A549 treated with CpdA at 1 μM for 4 hours (cell line): ENCODE measurements at places on chromosomes 2 and 18. TPM values are rescaled to one million over a fixed set of nuclear protein-coding genes. Genes with fewer than 3 reads are reported as not detected.

Gene GPAT2
- total RNA-seq: not detected in 5 replicates

Gene FAM110C
- 0.06 to 0.58 TPM (median 0.12 TPM) in 5 replicates for total RNA-seq

Gene ZSWIM2
- total RNA-seq: not detected in 5 replicates

Gene C2orf66
- 0.08 to 0.15 TPM (median 0.09 TPM) in 4 of 5 replicates, not detected in the other for total RNA-seq

Gene IL1R1
- 18.3 to 31.9 TPM (median 25.0 TPM) in 5 replicates for total RNA-seq

Gene NLRC4
- not detected in 5 replicates for total RNA-seq

Gene LYPD6
- 0.05 to 0.16 TPM (median 0.07 TPM) in 3 of 5 replicates, not detected in the others for total RNA-seq

Gene ASB18
- not detected in 5 replicates for total RNA-seq

Gene ELOA2
- total RNA-seq: not detected in 5 replicates

Gene PSMA8
- not detected in 5 replicates for total RNA-seq

Gene EN1
- total RNA-seq: 0.60 to 1.1 TPM (median 0.94 TPM) in 5 replicates

Gene TLX2
- total RNA-seq: 0.12 to 0.54 TPM (median 0.29 TPM) in 5 replicates

Gene LGALSL
- total RNA-seq: 9.0 to 12.0 TPM (median 11.2 TPM) in 5 replicates

Gene C1QL2
- total RNA-seq: 0.09 to 0.18 TPM (median 0.11 TPM) in 4 of 5 replicates, not detected in the other

Gene DRC1
- total RNA-seq: 0.20 to 0.50 TPM (median 0.26 TPM) in 4 of 5 replicates, not detected in the other

Gene UGT1A5
- total RNA-seq: not detected in 5 replicates

Gene HJURP
- total RNA-seq: 76.9 to 99.6 TPM (median 81.6 TPM) in 5 replicates

Gene LOXL3
- 0.32 to 0.65 TPM (median 0.45 TPM) in 5 replicates for total RNA-seq

Gene MAL
- 0.10 to 0.14 TPM in 2 of 5 replicates, not detected in the others for total RNA-seq

Gene CCDC68
- 2.4 to 4.5 TPM (median 3.6 TPM) in 5 replicates for total RNA-seq

Gene DSG2
- 44.3 to 72.4 TPM (median 63.4 TPM) in 5 replicates for total RNA-seq

Gene TBR1
- total RNA-seq: 0.03 TPM in 1 of 5 replicates, not detected in the others

Gene CFAP65
- total RNA-seq: 0.10 to 0.34 TPM (median 0.14 TPM) in 5 replicates

Gene RAPH1
- 4.4 to 6.7 TPM (median 5.4 TPM) in 5 replicates for total RNA-seq

Gene ANKRD62
- total RNA-seq: not detected in 5 replicates

Gene ASPRV1
- 0.16 to 0.40 TPM (median 0.29 TPM) in 5 replicates for total RNA-seq

Gene ATP9B
- total RNA-seq: 13.8 to 21.2 TPM (median 18.3 TPM) in 5 replicates

Gene MYO7B
- total RNA-seq: 0.12 to 0.32 TPM (median 0.21 TPM) in 5 replicates

Gene PLCL1
- not detected in 5 replicates for total RNA-seq

Gene PRKAG3
- not detected in 5 replicates for total RNA-seq

Gene HAAO
- total RNA-seq: 0.03 to 0.19 TPM in 2 of 5 replicates, not detected in the others

Gene DAW1
- 1.6 to 3.1 TPM (median 1.9 TPM) in 5 replicates for total RNA-seq

Gene FLACC1
- total RNA-seq: 0.10 to 0.58 TPM (median 0.20 TPM) in 3 of 5 replicates, not detected in the others

Gene DTNA
- 0.15 to 0.98 TPM (median 0.30 TPM) in 4 of 5 replicates, not detected in the other for total RNA-seq

Gene GPR148
- not detected in 5 replicates for total RNA-seq

Gene AGXT
- 0.05 TPM in 1 of 5 replicates, not detected in the others for total RNA-seq

Gene CASP10
- 1.8 to 2.5 TPM (median 2.2 TPM) in 5 replicates for total RNA-seq

Gene ABCB11
- total RNA-seq: 0.02 TPM in 1 of 5 replicates, not detected in the others

Gene TEKT4
- total RNA-seq: 0.02 TPM in 1 of 5 replicates, not detected in the others

Gene RNU2-63P
- not detected in 5 replicates for total RNA-seq

Gene TMSB10
- 8,266 to 8,608 TPM (median 8,507 TPM) in 5 replicates for total RNA-seq

Gene RGPD3
- 0.15 to 0.22 TPM (median 0.19 TPM) in 5 replicates for total RNA-seq

Gene CENPO
- 43.1 to 51.6 TPM (median 44.1 TPM) in 5 replicates for total RNA-seq

Gene VIL1
- total RNA-seq: 0.10 to 0.95 TPM (median 0.36 TPM) in 5 replicates

Gene REG1B
- total RNA-seq: not detected in 5 replicates

Gene SERPINB11
- total RNA-seq: 0.11 TPM in 1 of 5 replicates, not detected in the others

Gene CRACDL
- 0.49 to 0.89 TPM (median 0.54 TPM) in 5 replicates for total RNA-seq

Gene DYNAP
- total RNA-seq: not detected in 5 replicates

Gene BCL2
- 0.52 to 0.73 TPM (median 0.58 TPM) in 5 replicates for total RNA-seq

Gene FOXI3
- not detected in 5 replicates for total RNA-seq

Gene STPG4
- 0.12 TPM in 1 of 5 replicates, not detected in the others for total RNA-seq

Gene CDH20
- not detected in 5 replicates for total RNA-seq

Gene EPHA4
- 0.56 to 1.3 TPM (median 0.78 TPM) in 5 replicates for total RNA-seq

Gene DIS3L2
- total RNA-seq: 12.0 to 14.6 TPM (median 13.5 TPM) in 5 replicates

Gene GRHL1
- total RNA-seq: 0.77 to 1.6 TPM (median 0.81 TPM) in 5 replicates
